ENCODE measurements at places on chromosomes 11 and 22.
A peak's percentile ranks its signal among the peaks of the same experiment; 100 is the strongest.

- DNase-seq = no peak
Observed at GRCh38 chr11:93528252-93528651, 14.9 kb downstream of the SMCO4 start.

DNA sequence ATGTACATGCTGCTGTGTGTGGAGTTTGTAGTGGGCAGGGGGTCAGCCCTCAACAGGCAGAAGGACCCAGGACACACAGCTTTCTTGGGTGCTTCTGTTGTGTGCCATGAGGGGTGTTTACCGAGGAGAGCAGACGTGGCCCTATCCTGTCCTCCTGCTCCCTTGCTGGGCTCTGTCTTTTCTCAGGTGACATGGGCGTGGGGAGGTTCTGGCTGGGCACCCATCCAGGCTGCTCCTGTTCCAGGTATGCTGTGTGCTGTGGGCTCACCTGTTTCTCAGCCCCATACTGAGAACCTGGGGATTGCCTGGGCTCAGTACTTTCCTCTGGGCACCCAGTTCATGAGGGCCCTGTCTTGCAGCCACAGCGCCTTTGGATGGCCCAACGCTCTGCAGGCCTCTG, 23.3 kb downstream of the MICALL1 start:
- DNase-seq = no peak

GRCh38 chr22:29149841-29150555, 55.7 kb upstream of the EMID1 start:
- no peak for DNase-seq

- peak; percentile 34 for DNase-seq
Observed at GRCh38 chr11:129434641-129435498, 59.2 kb downstream of the BARX2 start.

DNA sequence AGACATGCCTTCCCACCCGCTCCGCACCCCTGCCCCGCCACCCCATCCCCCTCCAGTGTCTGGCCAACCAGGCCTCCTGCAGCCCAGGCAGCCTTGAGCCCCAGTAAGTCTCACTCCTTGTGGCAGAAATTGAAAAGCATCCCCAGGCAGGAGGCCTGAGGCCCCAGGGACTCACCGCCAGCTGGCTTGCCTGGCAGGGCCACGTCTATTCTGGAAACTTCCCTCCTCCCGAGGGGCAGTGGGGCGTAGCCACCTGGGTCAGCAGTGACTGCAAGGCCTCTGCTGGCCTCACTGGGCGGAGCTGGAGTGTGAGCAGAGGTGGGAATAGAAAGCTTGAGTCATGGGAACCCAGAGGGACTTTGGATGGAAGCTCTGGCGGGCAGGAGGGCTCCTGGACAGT, 26.3 kb downstream of the ANO1 start:
- no peak for DNase-seq

GRCh38 chr22:29780748-29781676, 13.8 kb downstream of the UQCR10 start:
- no peak for DNase-seq

DNA sequence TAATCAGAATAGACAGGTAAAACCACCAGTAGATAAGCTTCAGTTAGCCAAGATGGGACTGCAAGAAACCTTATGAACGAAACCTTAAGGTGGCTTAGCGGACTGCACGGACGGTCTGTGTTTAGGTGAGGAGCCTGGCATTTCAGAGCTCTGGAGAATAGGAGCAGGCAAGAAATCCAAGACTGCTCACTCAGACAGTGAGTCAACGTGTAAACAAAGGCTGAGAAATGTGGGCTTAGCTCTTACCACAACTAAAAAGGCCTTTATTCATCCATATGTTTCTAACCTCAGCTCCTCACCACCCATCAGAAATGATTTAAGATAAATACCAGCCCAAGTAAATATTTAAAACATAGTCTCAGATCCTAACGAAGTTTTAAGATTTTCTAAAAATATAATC, 657.7 kb downstream of the OPCML start:
- no peak for DNase-seq

GRCh38 chr22:21927174-21927823, 25.3 kb downstream of the PPM1F start:
- no peak for DNase-seq

DNA sequence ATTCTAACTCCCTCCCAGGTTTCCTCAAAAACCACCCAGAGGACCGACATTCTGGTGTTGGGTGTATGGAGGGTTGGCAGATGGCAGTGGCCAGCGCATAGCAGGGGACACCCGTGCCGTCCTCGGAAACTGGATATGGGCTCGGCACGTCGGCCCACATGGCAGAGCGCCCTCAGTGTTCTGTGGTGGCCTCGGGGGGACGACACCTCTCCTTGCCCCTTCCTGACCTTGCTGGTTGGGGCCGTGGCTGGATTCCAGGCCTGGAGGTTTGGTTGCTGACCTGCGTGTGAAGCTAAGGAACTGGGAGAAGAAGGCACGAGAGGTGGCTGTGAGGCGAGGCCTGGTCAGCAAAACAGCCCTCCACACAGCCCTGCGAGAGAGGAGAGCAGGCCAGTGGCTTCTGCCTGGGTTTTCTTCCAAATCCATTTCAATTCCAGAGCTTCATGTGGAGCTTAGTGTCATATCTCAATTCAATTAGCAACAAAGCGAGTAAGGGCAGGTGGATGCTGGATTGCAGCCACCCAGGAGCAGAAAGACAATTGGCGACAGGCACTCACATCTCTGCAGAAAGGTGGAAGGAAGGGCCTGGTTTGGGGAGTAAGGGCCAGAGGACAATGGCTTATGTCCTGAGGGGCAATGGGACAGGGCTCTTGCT, 478.4 kb downstream of the BRD1 start:
- DNase-seq = no peak

DNA sequence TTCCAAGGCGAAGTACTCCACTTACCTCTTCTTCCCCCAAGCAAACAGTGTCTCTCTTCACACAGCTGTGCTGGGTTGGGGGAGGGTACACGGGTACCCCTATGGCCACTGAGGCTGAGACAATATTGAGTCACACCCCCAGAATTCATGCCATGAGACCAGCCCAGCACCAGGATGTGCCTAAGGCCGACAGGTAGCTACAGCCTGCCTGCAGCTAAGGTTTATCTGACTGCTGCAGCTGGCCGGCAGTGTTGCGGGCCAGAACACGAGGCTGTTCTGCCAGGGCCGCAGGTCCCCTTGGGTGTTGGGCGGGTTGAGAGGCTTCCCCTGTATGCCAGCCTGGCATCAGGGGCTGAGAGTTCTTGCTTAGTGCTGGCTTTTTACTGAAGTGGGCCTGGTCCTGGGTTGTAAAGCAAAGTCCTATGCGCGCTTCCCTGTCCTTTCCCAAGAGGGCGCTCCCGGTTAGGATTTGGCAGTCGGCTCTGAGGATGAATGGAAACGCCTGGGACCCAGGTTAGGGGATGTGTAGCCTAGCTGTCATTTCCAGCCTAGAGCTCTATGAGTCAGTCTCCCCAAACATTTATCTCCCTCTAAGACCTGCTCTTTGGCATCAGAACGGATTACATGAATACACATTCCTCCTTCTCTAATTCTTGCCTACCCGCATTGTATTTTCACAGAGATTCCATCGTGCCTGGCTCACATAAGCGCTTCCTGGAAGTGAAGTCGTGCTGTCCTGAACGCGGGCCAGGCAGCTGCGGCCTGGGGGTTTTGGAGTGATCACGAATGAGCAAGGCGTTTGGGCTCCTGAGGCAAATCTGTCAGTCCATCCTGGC, 7.1 kb downstream of the USP18 start:
- DNase-seq = peak; percentile 31

- no peak for DNase-seq
Observed at GRCh38 chr11:100484948-100485347, 202.1 kb upstream of the ARHGAP42 start.

GRCh38 chr22:19656541-19657251, 57.6 kb upstream of the SEPTIN5 start:
- DNase-seq = no peak

- DNase-seq = peak; percentile 70
Observed at GRCh38 chr11:119734788-119735187, 5.8 kb upstream of the NECTIN1 start.

GRCh38 chr11:74427384-74427886, 29.2 kb upstream of the PGM2L1 start:
- DNase-seq = no peak

- no peak for DNase-seq
Observed at GRCh38 chr22:24471570-24471969, 23.6 kb upstream of the UPB1 start.

GRCh38 chr22:40396882-40397281, 26.5 kb downstream of the SGSM3 start:
- peak; percentile 34 for DNase-seq

- DNase-seq = no peak
Observed at GRCh38 chr11:110747531-110747930, 35.3 kb upstream of the ARHGAP20 start.

- no peak for DNase-seq
Observed at GRCh38 chr22:44892243-44892642, 117.6 kb downstream of the PHF21B start.

DNA sequence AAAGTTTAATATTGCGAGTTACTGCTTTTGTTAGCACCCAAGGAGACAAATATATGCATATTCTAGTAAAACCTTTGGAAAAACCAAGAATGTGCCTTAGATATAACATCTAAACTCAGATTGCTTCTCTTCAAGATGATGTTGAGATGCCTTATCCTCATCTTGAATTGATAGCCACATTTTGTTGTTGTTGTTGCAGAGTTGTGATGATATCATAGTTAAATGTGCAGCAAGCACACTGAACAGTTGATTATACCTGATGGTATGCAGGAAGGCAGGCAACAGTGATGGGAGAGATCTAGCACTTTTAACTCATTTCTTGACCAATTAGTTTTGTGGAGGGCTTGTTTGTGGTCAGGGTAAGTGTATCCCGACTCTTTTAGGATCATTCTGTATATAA, 48.0 kb downstream of the KDM2A start:
- no peak for DNase-seq

- no peak for DNase-seq
Observed at GRCh38 chr11:87739766-87740165, 435.5 kb downstream of the RAB38 start.

- peak; percentile 92 for DNase-seq
Observed at GRCh38 chr11:61967116-61967923, at the start of gene FTH1. Gene FTH1, minus strand, starts transcription at chr11:61967634. Its CDS starts 209 bp downstream, at chr11:61967425.

DNA sequence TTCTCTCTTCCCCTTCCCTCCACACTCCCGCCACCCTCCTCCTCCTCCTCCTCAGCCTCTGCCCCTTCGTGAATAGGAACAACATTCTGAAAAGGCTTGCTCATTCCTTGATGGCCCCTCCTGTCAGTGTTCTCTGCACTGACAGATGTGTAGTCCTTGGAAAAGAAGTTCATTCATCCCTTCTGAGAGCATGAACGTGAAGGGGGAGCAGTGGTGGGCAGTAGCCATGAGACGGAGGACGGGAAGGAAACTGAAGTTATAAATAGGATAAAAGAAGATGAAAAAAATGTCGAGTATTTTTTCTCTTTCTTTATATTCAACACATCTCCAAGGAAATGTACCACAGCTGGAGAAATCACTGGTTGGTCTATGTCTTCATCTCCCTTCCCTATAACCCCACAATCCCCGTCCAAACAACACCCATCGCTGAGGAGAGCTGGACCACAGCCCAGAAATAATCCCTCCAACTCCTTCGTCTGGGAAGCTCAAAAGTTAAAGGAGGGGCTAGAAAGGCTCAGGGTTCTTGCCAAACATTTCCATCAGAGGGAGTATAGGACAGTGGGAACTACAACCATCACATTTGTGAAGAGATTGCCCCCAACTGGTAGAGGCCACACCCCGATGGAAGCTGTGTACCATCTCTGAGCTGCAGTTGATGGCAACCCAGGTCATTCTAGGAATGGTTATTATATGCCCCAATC, 33.5 kb downstream of the ETS1 start:
- no peak for DNase-seq

DNA sequence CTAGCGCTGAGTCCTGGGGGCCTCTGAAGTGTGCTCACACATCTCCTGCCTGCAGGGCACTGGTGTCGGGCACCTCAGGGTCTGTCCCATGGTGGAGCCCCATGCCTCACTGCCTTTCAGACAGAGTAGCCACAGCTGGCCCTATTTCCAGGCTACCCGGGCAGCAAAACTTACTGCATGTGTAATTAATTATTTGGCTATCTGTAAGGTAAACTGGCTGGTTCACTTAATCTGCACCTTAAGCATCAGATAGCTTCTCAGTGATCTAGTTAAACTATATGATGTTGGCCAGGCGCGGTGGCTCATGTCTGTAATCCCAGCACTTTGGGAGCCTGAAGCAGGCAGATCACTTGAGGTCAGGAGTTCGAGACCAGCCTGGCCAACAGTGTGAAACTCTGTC, 5.3 kb downstream of the PNPLA3 start:
- DNase-seq = no peak

DNA sequence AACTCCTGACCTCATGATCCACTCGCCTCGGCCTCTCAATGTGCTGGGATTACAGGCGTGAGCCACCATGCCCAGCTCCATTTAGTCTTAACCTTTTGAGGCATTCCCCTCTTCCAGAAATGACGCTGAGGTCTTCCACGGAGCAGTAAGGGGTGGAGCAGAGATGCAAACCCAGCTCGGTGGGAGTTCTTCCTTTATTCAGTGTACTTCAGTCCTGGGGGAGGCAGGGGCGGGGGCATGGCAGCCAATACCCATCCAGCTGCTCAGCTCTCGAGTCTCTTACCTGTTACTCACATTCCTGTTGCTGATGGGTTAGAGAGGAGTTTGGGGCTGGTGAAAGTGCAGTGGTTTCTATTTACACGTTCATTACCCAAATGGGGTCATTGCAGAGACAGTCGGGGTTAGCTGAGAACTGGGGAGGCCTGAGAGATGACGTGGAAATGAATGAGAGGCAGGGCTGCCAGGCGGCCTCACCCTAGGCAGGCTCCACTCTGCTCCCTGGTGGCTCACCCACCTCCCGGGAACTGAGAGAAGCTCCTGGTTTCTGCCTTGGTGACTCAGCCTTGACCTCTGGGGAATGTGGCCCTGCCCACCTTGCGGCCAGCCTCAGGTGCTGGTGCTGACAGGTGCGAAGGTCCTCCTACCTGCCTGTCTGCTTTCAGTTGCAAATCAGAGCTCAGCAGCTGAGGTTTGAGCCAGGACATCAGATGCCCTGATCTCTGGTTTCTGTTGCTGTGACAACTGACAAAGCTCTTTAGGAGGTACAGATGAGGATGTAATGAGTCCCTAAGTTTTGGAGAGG, 13.4 kb upstream of the ST14 start:
- DNase-seq = no peak

DNA sequence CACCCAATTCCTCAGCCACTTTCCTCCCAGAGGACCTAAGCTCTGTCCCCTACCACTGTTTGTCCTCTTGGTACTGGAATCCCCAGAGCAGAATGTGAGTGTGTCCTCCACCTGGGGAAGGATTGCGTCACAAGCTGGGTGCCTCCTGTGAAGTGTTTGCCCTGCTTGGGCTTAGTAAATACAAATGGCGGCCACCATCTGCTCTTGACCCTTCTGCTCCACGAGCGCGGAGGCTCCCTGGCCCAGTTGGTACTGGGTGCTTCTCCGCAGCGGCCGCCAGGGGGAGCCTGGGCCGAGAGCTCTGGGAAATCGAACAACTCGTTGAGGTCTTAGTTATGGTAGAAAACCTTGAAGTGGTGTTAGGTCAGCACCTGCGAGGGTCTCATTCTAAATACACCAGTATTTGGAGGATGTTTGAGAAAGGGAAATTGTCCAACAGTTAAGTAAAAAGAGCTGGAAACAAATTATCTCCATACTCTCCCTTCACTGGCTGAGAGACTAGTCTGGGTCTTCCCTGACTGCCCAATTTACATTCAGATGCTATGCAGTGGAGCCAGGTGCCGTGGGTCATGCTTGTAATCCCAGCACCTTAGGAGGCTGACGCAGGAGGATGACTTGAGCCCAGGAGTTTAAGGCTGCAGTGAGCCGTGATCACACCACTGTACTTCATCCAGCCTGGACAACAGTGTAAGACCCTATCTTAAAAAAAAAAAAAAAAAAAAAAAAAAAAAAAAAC, 74.6 kb upstream of the TEAD1 start:
- DNase-seq = no peak

GRCh38 chr22:37898441-37899181, 7.5 kb upstream of the MICALL1 start:
- no peak for DNase-seq
